ENCODE measurements at places on chromosomes 11 and 22.

DNA sequence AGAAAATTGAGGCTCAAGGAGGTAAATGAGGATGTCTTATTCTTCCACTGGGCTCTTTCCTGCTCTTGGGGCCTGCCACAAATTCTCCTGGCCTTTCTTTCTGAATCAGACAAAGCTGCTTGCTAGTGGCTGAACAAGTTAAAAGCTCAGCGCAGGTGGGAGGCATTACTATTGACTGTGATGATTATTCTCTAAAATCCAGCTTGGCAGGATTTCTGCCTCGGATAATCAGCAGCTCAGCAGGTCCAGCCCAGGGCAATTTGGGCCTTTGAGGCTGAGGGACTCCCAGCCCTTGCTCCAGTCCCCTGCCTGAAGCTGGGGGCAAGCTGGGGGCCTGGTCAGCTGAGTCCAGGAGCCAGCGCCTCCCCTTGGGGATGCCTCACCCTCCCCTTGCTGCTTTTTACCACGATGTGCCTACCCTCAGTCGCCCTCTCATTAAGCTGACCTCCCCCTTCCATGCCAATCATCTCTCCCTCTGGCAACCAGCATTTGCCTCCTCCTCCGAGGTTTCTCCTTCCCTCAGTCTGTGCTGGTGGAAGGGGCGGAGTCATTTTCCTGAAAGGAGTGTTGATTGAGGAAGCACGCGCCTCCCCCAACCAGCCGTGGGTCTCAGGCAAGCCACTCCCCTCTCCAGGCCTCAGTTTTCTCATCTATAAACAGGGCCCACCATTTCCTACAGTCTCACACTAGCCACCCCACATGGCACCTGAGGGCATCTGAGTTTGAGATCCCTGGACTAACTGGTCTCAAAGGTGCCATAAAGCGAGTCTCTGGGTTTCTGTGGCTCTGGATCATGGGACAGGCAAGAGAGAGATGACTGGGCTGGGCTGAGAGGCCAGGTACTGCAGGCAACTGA, 60.6 kb upstream of the PRDM11 start:
- no peak for DNase-seq

DNA sequence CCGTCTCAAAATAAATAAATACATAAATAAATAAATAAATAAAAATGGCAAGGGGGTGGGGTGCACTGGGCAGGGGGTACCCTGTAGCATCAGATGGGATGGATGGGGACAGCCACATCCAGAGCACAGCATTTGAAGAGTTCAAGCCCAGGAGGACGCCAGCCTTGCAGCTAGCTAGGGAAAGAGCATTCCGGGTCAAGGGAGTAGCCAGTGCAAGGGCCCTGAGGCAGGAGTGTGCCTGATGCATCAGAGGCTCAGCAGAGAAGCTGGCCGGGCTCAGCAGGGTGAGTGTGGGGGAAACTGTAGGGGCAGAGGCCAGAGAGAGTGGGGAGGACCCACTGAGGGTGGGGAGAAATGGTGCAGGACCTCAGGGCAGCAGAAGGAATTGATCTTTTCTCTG, 23.7 kb upstream of the CCND1 start:
- DNase-seq, result no peak

DNA sequence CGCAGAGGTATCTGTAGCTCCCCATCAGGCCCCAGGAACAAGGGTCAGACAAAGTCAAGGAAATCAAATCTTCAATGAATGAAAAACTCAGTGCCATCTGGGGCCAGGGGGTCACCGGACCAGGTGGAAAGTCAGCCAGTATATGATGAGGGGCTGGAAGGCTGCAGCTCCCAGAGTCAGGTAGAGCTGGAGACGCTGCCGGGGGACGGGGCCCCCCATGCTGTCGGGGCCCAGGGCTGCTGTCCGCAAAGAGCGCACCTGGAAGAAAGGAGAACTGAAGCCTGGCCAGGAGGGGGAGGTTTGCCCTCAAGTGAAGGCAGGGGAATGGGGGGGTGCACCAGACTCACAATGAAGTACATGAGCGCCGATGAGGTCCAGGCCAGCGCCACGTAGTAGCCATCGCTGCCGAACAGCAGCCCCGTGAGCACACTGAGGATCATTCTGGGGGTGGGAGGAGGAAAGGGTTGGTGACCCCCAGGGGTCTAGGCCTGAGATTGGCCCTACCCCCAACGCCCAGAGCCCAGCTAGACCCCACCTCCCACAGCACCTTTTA, 4.3 kb downstream of the YIF1A start:
- no peak for DNase-seq

DNA sequence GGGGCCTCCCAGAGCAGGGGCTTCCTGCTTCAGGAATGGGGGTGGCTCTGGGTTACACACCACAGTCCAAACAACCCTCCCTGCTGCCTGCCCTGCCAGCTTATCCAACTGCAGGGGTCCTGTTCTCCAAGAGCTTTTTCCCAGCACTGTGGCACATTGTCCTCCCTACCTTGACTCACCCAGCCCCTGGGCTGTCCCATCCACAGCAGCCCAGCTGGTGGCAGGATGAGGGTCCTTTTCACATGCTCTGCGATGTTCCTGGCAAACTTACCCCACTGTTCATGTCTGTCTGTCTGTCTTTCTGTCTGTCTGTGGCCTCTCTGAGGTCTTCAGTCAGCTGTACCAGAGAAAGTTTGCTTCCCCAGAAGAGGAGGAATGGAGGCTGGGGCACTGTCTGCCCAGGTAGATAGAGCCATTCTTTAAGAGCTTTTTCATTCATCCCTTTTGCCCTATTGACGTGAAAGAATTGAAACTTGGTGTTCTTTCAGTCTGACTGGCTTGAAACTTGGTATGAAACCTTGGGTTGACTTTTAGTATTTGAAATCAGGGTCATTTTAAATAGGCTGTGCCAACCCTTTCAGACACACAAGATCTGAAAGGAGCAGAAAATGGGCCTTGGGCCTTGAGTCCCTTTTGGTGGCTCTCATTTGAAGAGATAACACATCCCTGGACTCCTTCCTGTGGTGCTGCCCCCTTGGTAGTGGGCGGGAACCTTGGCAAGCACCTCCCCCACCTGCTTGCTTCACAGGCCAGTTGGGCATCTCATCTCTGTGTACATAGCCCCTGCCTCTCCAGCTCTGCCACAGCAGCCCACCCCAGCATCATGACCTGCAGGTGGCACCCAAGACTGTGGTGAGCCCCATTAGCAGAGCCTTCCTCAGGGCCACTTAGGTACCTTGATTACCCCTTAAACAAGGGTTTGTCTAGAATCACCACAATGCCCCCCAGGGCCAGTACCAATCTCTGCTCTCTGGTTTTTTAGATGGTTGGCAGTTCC, 74.6 kb upstream of the SUSD2 start:
- DNase-seq, result no peak

DNA sequence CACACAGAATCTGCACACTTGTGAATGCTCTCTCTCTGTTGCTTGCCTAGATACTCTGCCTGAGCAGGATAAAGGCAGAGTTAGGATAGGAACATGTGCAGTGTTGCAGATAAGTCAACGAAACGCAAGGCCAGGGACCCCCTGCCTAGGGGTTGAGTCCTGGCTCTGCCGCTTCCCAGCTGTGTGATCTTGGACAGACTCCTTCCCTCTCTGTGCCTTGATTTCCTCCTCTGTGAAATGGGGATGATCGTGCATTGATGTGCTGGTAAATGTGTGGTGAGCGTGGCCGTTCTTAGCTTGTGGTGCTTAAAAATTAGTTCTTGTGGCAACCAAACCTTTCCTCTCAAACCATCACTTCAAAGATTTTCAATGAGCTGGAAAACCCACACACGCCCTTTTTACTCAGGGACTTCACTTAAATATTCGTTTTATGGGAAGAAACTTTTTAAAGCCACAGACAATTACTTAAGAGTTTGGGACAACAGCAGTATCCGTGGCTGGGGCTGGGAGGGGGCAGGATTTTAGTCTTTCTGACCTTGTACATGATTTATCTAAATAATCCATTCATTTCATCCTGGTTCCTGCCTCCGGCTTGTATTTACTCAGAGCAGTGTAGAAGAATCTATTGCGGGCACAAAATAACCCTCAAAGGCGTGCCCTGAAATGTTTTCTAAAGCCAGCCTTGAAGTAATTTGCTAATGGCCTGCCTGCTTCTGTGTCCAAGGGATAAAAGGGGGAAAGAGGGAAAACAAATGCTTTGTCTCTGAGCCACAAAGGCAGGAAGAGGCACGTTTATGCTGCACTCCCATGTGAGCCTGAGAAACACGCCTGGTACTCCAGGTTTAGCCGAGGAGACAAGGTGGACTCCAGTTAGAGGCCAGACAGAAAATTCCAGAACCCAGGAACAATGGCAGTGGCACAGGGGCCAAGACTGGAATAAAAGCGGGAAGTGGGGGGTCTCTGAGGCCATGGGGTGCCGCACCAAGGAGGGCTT, 85.0 kb upstream of the CRYBB3 start:
- no peak for DNase-seq

All from substantia nigra (tissue), 51 donors.